ENCODE measurements at places on chromosomes 11 and 22. TPM values are rescaled to one million over a fixed set of nuclear protein-coding genes. Genes with fewer than 3 reads are reported as not detected.

Gene HBE1
- 2.2 TPM for total RNA-seq

GRCh38 chr11:123020968-123021367, 39.3 kb upstream of the BSX start:
- no peak overlapping the region for H3K27ac ChIP-seq
- H3K4me1 ChIP-seq: no peaks in the 10 kb centered on the region
- no peaks in the 10 kb centered on the region for H3K27me3 ChIP-seq
- H3K36me3 ChIP-seq: no peaks in the 10 kb centered on the region
- DNase-seq: no peak

DNA sequence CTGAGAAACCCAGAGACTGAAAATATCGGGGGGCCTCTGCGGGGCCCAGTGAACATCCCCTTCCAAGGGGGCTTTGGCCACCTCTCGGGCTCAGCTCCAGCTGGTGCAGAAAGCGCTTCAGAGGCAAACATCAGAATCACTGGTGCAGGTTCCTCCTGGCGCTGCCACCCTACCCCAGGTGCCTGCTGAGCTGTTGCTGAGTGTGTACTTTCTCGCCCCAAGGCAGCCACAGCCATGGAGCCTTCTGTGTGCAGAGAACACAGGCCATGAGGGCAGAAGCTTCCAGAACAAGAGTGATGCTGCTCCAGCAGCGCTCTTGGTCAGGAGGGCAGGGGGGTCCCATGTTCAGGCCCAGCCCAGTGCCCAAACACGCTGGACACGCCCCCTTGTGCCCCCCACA, 6.3 kb downstream of the DRD4 start:
- H3K4me1 ChIP-seq: peaks cover 2% of the 10 kb centered on the region
- DNase-seq: no peak

GRCh38 chr22:46977656-46978343, 215.3 kb downstream of the TBC1D22A start:
- no peaks in the 10 kb centered on the region for H3K4me1 ChIP-seq
- H3K36me3 ChIP-seq: no peaks in the 10 kb centered on the region
- no peak overlapping the region for H3K27ac ChIP-seq
- H3K4me3 ChIP-seq: no peak overlapping the region

- no peak for DNase-seq
- peaks cover 17% of the 10 kb centered on the region for H3K4me1 ChIP-seq
- H3K27me3 ChIP-seq: no peaks in the 10 kb centered on the region
- no peak overlapping the region for H3K27ac ChIP-seq
Measured at GRCh38 chr22:46617207-46617985, 2.8 kb upstream of the GRAMD4 start.

GRCh38 chr11:75031224-75031753, 42.6 kb downstream of the NEU3 start:
- no peaks in the 10 kb centered on the region for H3K36me3 ChIP-seq
- H3K4me1 ChIP-seq: no peaks in the 10 kb centered on the region
- H3K4me3 ChIP-seq: no peak overlapping the region
- no peaks in the 10 kb centered on the region for H3K27me3 ChIP-seq

- no peak overlapping the region for H3K4me3 ChIP-seq
- H3K36me3 ChIP-seq: no peaks in the 10 kb centered on the region
- no peaks in the 10 kb centered on the region for H3K27me3 ChIP-seq
- DNase-seq: no peak
- H3K27ac ChIP-seq: no peak overlapping the region
- H3K4me1 ChIP-seq: no peaks in the 10 kb centered on the region
Measured at GRCh38 chr11:47106798-47107411, 69.8 kb downstream of the ARFGAP2 start.

GRCh38 chr11:125164091-125164421, 495 bp upstream of the PKNOX2 start:
- peak overlapping the region; percentile 62 for H3K4me3 ChIP-seq
- H3K27ac ChIP-seq: peak overlapping the region; percentile 91
- H3K4me1 ChIP-seq: peaks cover 5% of the 10 kb centered on the region
- no peaks in the 10 kb centered on the region for H3K27me3 ChIP-seq
- H3K36me3 ChIP-seq: no peaks in the 10 kb centered on the region

- no peak for DNase-seq
- H3K27ac ChIP-seq: no peak overlapping the region
- H3K27me3 ChIP-seq: no peaks in the 10 kb centered on the region
- peaks cover 2% of the 10 kb centered on the region for H3K4me1 ChIP-seq
Measured at GRCh38 chr22:26994801-26995200, 337.4 kb downstream of the MIAT start.

DNA sequence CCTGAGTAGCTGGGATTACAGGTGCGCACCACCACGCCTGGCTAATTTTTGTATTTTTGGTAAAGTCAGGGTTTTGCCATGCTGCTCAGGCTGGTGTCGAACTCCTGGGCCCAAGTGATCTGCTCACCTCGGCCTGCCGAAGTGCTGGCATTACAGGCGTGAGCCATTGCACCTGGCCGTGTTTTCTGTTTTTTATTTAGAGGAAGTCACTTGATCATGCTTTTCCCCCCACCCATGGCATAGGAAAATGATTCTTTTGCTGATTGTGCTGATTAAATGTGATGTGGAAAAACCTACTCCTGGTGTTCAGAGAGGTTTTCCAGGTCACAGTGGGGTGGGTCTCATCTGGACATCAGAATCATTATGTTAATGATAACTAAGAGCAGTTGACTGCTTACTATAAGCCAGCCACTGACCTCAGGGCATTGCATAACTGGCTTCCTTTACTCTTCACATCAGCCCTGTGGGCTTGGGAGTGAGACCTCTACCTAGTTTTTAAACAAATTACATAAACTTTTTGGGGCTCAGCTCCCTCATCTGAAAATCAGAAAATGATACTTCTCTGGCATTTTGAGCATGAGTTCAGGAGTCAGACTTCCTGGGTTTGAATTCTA, 71.0 kb downstream of the PTPRJ start:
- DNase-seq: no peak
- no peaks in the 10 kb centered on the region for H3K27me3 ChIP-seq
- H3K4me1 ChIP-seq: no peaks in the 10 kb centered on the region
- H3K27ac ChIP-seq: no peak overlapping the region
- no peak overlapping the region for H3K4me3 ChIP-seq
- H3K36me3 ChIP-seq: no peaks in the 10 kb centered on the region

Gene FBLN1
- 62.7 TPM for total RNA-seq

Gene P2RY2
- total RNA-seq: 1.6 TPM

Gene COPB1
- total RNA-seq: 78.8 TPM

DNA sequence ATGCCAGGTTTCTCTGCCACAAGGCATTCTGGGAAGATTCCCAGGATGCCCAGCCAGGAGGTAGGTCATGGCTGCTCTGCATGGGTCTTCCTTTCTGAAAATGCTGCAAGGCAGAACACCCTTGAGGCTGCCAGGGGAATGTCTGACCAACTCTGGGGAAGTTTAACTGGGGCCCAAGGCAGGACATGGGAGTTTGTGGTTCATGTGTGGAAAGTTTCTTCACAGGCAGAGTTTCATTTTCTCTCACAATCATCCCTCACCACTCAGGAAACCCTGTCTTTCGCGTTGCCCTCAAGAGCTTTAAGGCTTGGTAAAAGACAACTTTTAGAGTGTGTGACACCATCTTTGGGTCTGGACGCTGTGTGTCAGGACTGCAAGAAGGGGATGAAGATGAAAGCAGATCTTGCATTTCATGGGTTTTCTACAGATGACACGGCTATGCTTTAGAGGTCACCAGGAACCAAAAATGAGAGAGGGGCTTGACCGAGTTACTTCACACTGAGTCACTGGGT, 133.5 kb downstream of the CD44 start:
- H3K27ac ChIP-seq: no peak overlapping the region
- no peak for DNase-seq
- no peak overlapping the region for H3K4me3 ChIP-seq
- H3K4me1 ChIP-seq: no peaks in the 10 kb centered on the region
- H3K27me3 ChIP-seq: no peaks in the 10 kb centered on the region

GRCh38 chr22:30205281-30206115, 41.1 kb downstream of the LIF start:
- DNase-seq: peak; percentile 59
- H3K4me1 ChIP-seq: peaks cover 27% of the 10 kb centered on the region
- no peaks in the 10 kb centered on the region for H3K27me3 ChIP-seq
- no peak overlapping the region for H3K4me3 ChIP-seq

- peaks cover 1% of the 10 kb centered on the region for H3K4me1 ChIP-seq
- no peaks in the 10 kb centered on the region for H3K36me3 ChIP-seq
- H3K4me3 ChIP-seq: no peak overlapping the region
- H3K27me3 ChIP-seq: no peaks in the 10 kb centered on the region
- DNase-seq: no peak
- no peak overlapping the region for H3K27ac ChIP-seq
Measured at GRCh38 chr11:94840209-94840608, 72.1 kb downstream of the AMOTL1 start.

DNA sequence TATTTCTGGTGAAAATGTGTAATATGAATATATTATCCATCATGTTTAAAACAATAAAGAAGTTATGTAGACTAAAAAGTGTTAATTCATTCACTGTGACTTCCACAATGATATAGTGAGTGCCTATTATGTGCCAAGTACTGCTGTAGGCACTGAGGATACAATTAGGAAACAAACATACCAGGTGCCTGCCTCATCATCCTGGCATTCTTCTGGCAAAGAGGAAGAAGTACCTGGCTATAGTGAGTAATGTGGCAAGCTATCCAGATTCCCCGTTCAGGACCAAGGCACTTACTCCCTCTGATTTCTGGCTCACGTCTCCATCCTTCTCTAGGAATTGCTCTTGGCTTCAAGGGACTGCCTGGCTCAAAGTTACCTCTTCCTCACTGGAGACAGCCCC, 77.5 kb upstream of the CLMP start:
- H3K27me3 ChIP-seq: no peaks in the 10 kb centered on the region
- H3K4me1 ChIP-seq: no peaks in the 10 kb centered on the region
- no peak overlapping the region for H3K4me3 ChIP-seq
- no peak for DNase-seq
- H3K36me3 ChIP-seq: no peaks in the 10 kb centered on the region
- no peak overlapping the region for H3K27ac ChIP-seq

Gene MMP8
- total RNA-seq: not detected

Gene HDAC10
- 24.9 TPM for total RNA-seq

- H3K36me3 ChIP-seq: no peaks in the 10 kb centered on the region
- no peaks in the 10 kb centered on the region for H3K27me3 ChIP-seq
- no peaks in the 10 kb centered on the region for H3K4me1 ChIP-seq
- no peak for DNase-seq
- no peak overlapping the region for H3K27ac ChIP-seq
- no peak overlapping the region for H3K4me3 ChIP-seq
Measured at GRCh38 chr11:35066783-35067423, 72.1 kb upstream of the CD44 start.

- H3K27me3 ChIP-seq: no peaks in the 10 kb centered on the region
- H3K4me3 ChIP-seq: no peak overlapping the region
- H3K36me3 ChIP-seq: no peaks in the 10 kb centered on the region
- H3K4me1 ChIP-seq: peaks cover 24% of the 10 kb centered on the region
- no peak overlapping the region for H3K27ac ChIP-seq
- DNase-seq: peak; percentile 80
Measured at GRCh38 chr22:17938484-17938924, 85.9 kb downstream of the MICAL3 start.

DNA sequence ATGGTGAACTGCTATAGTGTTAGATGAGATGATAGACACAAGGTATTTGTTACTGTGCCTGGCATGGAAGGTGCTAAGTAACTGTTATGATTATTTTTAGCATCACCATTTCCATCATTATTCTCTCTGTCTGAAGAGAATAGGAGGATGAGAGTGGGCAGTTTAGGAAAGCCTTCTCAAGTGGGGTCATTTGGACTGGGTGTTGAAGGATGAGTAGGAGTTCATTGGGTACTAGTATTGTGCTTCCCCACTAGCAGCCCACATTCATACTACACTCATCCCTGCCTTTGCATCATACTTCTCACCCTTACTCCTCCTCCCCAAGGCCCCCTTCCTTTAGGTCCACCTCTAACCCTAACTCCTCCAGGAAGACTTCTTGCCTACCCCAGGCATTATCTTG, 20.6 kb downstream of the MYEOV start:
- DNase-seq: no peak
- H3K27me3 ChIP-seq: no peaks in the 10 kb centered on the region
- H3K4me1 ChIP-seq: no peaks in the 10 kb centered on the region

Gene CASP5
- not detected for total RNA-seq

Gene CDC45
- total RNA-seq: not detected

DNA sequence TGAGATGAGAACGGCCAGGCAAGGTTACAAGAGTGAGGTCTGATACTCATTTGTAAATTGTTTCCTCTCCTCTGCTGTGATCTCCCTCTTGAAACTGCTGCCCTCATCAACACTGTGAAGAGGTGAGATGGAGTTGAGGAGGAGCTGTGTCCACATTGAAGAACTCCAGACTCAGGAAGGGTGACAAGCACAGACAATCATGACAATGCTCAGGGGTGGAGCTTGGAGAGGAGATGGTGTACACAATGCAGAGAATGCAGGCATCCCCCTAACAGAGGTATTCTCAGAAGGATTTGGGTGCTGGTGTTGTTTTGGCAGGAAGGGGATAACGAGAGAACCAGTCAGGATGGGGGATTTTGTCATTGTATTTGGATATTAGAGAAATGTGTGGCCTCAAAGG, 21.5 kb upstream of the MMP7 start:
- H3K4me3 ChIP-seq: no peak overlapping the region
- no peak overlapping the region for H3K27ac ChIP-seq
- DNase-seq: no peak
- H3K4me1 ChIP-seq: no peaks in the 10 kb centered on the region

Gene SLC1A2
- total RNA-seq: 0.13 TPM

Gene CREB3L1
- 63.0 TPM for total RNA-seq

GRCh38 chr11:17894929-17895658, 117.8 kb downstream of the SERGEF start:
- H3K36me3 ChIP-seq: no peaks in the 10 kb centered on the region
- no peak for DNase-seq
- no peak overlapping the region for H3K27ac ChIP-seq
- no peak overlapping the region for H3K4me3 ChIP-seq

Gene CBL
- 17.9 TPM for total RNA-seq

GRCh38 chr11:73182824-73183321, 35.2 kb upstream of the P2RY2 start:
- no peak overlapping the region for H3K4me3 ChIP-seq
- DNase-seq: peak; percentile 53
- peaks cover 14% of the 10 kb centered on the region for H3K4me1 ChIP-seq
- H3K27me3 ChIP-seq: no peaks in the 10 kb centered on the region

DNA sequence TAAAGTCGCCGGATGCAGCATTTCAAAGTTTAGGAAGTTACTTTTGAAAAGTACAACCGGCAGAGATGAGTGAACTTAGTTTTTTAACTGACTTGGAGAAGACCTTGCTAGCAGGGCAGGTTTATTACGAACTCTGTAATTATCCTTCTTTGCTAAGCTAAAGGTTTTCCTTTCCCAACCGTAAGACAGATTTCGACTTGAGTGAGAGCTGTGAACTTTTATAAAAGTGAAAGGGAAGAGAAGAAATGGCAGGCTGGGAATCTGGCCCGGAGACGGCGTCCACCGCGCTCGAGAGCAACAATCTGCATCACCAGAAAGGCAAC, 659 bp upstream of the TEAD1 start:
- peak overlapping the region; percentile 52 for H3K4me3 ChIP-seq
- no peak for DNase-seq
- H3K36me3 ChIP-seq: no peaks in the 10 kb centered on the region
- peak overlapping the region; percentile 94 for H3K27ac ChIP-seq

- H3K36me3 ChIP-seq: no peaks in the 10 kb centered on the region
- no peak for DNase-seq
- no peaks in the 10 kb centered on the region for H3K27me3 ChIP-seq
Measured at GRCh38 chr22:24938741-24939341, 7.7 kb downstream of the LHFPL7 start.
